ENCODE measurements at places on chromosomes 6 and 20. TPM values are rescaled to one million over a fixed set of nuclear protein-coding genes. Genes with fewer than 3 reads are reported as not detected.

Gene ZNF831
- total RNA-seq: 0.05 TPM

GRCh38 chr6:76862936-76863335 is 600.4 kb downstream of the HTR1B start:
- no peak for DNase-seq

DNA sequence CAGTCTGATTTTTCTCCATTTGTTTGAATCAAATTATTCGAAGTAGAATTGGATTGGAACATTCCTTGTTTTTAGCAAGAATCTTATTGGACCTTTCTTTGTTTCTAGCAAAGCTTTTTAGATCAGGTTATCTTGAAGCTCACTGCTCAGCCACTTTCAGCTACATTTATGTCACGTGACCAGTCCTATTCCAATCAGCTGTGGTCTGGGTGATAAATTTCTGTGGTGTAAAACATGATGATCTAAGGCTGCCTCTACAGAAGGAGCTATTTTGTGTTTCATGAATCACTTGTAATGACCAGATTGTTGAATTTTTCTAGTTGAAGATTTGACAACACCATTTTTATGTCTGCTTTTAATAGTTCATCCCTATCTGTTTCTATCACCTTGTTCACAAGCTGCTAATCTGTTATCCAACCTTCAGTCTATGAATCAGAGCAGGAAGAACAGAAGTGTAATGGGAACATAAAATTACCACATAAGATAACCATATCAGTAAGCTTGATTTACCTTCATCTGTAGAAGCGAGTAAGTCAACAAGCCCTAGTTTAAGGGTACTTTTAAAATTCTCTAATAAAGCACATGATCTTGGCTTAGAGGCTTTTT is 101.0 kb upstream of the MAP3K7 start:
- DNase-seq: no peak

- no peak for DNase-seq
These were observed 45.8 kb downstream of the AHI1 start for GRCh38 chr6:135451617-135452190.

- no peak for DNase-seq
These were observed 111.2 kb upstream of the CST7 start for GRCh38 chr20:24837781-24838450.

DNA sequence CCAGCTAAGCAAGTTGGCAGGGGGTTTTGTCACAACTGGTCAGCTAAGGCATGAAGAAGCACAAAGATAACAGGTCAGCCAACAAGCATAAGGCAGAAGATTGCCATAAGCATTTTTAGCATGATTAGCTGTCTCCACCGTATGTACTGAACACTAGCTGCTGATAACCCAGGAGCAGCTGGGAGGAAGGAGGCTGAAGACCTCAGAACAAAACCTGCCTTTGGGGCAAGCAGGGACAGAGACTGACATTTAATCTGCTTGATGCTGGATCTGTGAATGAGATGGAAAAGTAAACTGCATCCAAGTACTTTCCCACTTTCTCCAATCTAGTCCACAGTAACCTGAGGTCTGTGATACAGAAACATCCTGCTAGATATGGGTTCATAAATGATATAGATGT is 353.0 kb upstream of the MAP3K7 start:
- no peak for DNase-seq

Measured in cardiac septum (tissue), 1 donor.